ENCODE measurements at places on chromosomes 5 and 9. TPM values are rescaled to one million over a fixed set of nuclear protein-coding genes. Genes with fewer than 3 reads are reported as not detected.

- DNase-seq: no peak
Observed at GRCh38 chr5:180130876-180131740, 59.5 kb upstream of the RNF130 start.

- no peak for DNase-seq
Observed at GRCh38 chr5:88555674-88556073, 287.0 kb upstream of the TMEM161B start.

DNA sequence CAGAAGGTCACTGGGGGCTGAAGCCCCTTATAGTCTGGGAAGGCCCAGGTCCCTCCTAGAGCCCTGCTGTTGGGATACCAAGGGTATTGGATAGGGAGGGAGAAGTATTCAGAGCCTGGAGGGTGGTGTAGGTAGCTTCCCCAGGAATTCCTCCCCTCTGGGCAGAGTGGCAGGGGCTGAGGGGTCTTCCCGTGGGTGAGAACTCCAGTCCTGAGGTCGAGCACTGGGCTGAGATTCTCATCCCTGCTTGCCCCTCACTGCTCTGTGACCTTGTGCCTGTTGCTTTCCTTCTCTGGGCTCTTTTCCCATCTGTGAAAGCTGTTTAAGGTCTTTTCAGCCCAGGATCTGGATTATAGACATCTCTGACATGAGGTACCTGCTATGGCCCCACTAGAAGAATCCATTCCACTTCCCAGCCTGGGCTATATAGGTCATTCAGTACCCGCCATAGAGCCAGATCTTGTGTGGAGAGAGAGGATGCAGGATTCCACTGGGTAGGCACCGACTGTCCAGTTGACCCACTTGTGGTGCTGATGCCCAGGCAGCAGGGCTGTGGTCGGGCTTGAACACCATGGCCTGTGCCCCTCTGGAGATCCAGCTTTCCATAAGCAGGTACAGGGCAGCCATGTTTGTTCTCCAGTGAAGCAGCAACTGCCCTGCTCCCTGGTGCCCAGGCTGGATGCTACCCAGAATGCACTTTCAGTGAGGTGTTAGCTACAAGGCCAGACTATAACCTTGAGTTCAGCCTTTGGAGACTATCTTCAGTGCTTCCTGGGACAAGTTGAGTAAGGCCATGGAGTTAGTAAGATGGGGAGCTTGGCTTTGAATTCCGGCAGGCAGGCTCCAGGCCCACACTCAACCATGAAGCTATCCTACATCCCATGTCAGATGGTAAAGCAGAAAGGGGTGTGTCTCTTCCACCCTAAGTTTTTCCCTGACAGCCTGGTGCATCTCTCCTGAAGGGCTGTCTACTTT lies 60.1 kb downstream of the AMBP start:
- DNase-seq: no peak

DNA sequence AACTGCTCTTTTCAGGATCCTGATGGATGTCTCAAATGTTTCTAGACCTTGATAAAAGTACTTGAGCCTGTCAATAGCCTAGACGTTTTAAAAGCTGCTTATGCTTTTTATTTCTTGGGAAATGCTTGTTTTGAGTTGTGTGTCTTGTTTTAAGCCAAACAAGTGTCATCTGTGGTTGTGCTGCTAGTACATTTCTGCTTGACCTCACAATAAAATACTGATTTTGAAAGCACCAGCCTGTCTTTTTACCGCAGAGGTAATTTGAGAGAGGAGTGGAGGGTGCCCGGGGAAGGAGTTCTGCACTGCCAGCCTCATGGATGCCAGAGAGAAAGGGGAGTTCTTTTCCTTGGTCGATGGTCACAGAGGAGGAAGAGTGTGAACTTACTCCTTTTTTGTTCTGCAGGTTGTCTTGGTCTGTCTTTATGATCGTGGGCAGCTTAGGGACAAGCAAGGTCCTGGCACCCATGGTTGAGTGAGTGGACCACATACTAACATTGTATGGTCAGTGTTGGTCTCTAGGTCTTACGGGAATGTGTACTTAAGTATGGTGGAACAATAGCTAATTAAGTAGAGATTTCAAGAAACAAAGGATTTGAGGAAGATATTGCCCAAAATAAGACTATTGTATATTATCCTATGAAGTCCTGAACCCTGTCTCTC lies 61.0 kb downstream of the TRIO start:
- DNase-seq: no peak

- no peak for DNase-seq
Observed at GRCh38 chr9:20295555-20295954, 326.7 kb downstream of the MLLT3 start.

DNA sequence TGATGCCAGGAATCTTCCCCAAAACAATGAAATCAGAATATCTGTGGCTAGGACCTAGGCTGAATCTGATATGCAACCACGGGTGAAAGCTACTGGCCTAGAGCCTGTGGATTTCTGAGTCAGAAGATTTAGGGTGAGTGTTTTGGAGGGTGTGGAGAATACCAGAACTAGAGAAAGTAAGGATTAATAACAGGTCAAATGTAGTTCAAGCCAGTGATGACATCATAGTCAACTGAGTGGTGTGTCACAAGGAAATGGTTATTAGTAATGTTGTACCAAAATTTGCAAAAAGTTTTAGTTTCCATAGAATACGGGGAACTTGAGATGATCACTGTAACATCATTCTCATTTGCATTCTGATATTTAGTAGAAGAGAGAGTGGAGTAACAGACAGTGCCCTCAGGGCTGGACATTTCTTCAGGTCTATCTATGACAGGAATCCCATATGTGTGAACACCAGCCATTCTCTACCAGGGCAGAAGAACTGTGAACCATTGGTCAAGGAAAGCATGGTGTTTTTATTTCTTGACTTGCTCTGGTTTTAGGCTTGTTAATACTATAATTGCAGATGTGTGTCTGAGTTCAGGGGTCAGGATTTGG lies 3.7 kb downstream of the GALNT12 start:
- no peak for DNase-seq

DNA sequence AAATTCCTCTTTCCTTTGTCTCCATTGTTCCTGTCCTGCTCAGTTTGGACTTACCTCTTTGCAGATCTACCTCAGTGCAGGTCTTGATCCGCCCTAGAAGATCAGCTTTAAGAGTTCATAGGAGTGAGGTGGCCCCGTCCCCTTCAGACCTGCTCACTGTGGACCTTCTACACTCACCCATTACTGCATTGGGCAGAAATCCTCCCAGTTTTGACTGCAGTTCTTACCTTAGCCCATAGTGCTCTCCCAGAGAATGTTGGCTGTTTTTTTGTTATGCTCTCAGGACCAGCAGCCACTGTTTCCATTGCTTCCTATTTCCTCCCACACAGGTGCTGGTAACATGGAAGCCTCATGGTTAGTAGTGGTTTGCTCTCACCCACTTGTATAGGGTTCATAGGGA lies 63.3 kb downstream of the GALNT10 start:
- no peak for DNase-seq

- DNase-seq: no peak
Observed at GRCh38 chr5:174581479-174581878, 142.9 kb upstream of the MSX2 start.

- DNase-seq: no peak
Observed at GRCh38 chr9:110898866-110899265, 139.4 kb downstream of the LPAR1 start.

DNA sequence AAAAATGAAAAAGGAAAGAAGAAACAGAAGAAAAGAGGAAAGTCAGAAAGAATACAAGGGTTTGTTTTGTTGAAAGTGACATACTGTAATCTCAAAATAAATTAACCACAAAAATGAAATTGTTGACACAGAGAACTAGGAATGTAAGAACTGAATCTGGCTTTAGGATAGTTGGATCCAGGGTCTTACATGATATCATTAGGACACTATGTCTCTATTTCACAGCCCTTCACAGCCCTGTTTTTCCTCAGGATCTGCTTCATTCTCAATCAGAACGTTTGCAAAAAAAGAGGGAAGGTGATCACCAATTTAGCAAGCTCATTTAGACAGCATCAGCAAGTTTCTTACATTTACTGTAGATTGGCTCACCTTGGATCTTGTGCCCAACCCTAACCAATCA lies 188.5 kb upstream of the NREP start:
- DNase-seq: no peak

- DNase-seq: no peak
Observed at GRCh38 chr5:157463621-157464518, 3.9 kb downstream of the NIPAL4 start.

DNA sequence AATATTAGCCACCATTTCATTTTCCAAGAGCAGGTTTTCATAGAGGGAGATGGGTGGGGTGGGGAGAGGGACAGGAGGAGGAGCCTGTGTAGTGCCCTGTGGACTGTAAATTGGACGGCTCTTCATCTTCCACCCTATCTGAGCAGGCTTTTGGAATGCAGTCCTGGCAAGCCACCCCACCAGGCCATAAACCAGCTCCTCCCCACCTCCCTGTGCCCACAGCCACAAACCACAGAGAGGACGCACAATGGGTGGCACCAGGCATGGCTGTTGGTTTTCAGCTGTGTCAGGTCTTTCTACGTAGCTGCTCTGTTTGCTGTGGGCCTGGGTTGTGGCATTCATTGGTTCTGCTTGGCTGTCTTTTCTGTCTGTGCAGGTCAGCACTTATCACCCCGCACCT lies 58.0 kb downstream of the PLAC8L1 start:
- no peak for DNase-seq

GRCh38 chr5:72790186-72790585 lies 26.3 kb upstream of the TNPO1 start:
- DNase-seq: no peak

DNA sequence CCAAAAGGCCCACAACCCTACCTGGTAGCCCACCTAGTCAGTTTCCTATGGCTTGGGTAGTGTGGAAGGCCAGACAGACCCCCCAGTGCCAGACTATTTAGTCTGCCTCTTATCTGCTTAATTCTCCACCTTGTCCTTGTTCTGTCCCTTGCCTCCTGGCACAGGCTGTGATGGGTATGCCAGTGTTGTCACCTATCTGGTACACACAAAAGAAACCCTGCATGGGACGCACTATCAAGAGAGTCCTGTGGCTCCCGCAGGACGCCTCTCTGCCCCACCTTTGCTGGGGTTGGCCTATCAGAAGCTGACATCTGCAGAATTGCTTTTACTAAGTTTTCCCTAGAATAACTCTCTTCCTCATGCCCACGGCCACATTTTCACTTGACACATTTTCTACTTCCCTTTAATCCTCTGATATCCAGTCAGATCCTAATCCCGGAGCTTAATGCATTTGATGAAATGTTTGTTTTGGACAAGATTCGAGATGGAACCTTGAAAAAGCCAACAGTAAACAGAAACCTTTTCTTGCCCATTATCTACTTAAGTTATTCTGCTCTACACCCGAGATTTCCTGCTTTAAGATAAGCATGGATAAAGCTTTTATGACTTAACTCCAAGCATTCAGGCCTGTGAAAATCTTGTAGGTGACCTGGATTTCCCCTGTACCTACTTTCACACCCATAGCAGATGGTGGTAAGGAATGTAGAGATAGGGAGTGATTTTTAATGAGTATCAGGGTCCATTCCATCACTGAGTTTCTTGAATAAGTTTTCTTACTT lies 468.5 kb downstream of the ZNF608 start:
- DNase-seq: no peak

DNA sequence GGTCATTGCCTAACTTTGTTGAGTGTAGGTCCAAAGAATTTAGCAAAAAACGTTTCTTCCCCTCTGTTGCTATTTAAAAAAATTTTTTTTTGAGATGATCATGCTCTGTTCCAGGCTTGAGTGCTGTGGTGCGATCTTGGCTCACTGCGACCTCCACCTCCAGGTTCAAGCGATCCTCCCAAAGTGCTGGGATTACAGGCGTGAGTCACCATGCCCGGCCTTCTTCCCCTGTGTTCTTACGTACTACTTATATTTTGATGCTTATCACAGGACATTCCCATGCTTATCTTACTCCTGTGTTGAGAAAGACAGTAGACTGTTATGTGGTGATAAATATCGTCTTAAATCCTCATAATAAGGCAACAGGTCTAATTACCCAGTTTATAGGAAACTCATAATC lies 2.5 kb downstream of the ACER2 start:
- DNase-seq: no peak

DNA sequence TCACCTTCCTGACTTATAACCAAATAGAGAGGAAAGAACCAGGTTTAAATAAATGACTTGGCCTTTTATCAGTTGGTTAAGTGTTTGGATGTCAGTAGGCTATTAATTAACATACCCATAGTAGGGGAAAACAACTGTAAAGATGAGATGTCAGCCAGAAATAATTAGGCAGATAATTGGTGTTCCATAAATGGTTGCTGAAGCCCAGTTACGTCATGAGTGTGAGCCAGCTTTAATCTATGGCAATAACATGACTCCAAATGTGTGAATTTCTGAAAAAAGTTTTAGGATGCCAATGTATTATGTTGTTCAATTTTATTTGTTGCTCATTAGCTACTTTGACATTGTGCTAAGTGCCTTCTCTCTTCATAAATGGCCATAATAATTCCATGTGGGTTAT lies 180.5 kb downstream of the FBXL7 start:
- no peak for DNase-seq

GRCh38 chr9:8534828-8535227 lies 735.2 kb upstream of the DMAC1 start:
- DNase-seq: no peak

- no peak for DNase-seq
Observed at GRCh38 chr5:104297076-104297475, 734.5 kb upstream of the NUDT12 start.

- DNase-seq: no peak
Observed at GRCh38 chr5:173468821-173469251, 140.6 kb upstream of the STC2 start.

DNA sequence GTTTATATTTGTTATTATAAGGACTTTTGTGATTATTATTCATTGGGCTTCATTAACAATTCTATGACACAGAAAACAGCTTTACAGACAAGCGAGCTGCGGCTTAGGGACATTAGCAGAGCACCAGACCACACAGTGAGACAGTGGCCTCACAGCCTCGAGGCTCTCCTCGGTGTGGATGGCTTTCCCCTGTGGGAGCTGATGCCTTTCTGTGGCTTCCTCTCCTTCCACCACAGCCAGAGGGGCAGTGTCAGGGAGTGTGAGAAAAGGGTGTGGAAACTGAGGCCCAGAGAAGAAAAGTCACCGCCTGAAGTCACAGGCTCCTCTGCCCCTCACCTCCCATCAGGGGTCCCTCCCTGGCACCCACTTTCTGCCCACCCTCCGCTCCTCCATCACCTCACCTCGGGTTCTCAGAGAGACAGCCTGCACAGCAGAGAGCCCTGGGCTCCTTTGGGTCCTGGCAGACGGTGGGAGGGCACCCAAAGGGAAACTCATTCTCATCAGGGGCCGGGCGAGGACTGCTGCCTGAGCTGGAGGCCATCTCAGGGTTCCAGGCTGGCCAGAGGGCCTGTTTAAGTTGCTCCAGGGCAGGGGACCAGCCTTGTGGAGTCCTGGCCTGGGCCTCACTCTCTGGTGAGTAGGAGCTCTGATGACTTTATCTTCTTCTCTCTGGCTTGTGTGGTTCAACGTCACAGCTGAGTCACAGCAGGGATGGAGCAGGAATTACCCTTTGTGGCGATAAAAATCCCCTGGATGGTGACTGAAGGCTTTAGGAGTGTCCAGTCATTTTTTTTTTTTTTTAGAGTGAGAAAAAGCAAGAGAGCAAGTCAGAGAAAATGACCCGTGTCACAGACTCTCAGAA lies 830 bp downstream of the TRAF1 start:
- peak; percentile 93 for DNase-seq

Gene SLC2A8
- total RNA-seq: 1.7 TPM

Gene FNIP1
- 27.1 TPM for total RNA-seq

Gene EXOSC2
- total RNA-seq: 84.8 TPM

Gene TAF1L
- total RNA-seq: not detected

Gene OGN
- not detected for total RNA-seq

Gene GNA14
- total RNA-seq: 0.59 TPM

Gene SAPCD2
- 3.5 TPM for total RNA-seq

Gene GABRB2
- total RNA-seq: not detected

Gene HIGD2A
- total RNA-seq: 120 TPM

Gene STXBP1
- total RNA-seq: 11.4 TPM

Gene CYLC2
- total RNA-seq: not detected

Gene NFIB
- not detected for total RNA-seq
